Left ventricle myocardium inferior (tissue), 1 donor: ENCODE measurements at places on chromosomes 6 and 20.
A peak's percentile ranks its signal among the peaks of the same experiment; 100 is the strongest.

DNA sequence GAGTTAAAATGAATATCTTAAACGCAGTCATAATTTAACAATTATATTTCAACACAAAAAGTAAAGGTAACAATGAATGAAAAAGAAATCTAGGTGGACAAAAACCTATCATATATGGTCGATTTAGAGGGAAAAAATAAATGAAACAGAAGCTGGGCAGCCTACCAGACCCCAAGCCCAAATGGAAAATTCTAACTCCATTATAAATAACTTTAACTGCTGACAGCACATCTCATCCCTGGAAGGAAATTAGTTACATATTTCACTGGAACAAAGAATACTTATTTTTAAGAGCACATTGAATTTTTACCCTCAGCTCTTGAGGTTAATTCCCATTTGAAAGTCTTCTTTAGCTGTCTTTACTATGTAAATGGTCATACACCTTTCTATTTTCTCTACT lies 39.1 kb downstream of the COL12A1 start:
- no peak for DNase-seq

- DNase-seq, result no peak
Observed at GRCh38 chr6:10190042-10190441, 224.8 kb downstream of the TFAP2A start.

DNA sequence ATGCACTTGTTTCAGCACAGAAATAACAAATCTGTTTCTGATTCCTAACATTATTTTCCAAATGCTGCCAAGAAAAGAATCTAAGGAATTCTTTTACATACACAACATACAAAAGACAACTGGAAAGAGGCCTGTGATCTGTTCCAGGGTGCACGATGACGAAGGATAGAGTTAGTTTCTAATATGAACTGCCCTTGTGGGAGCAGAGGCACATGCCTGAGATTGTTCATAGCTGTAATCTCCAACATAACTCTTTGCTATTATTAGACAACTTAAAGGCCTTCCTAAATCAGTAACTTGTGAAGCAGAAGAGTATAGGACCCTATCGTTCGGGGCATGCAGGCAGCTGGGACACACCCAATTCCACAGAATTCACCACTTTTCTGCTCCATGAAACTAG lies 41.2 kb upstream of the NHSL1 start:
- no peak for DNase-seq

DNA sequence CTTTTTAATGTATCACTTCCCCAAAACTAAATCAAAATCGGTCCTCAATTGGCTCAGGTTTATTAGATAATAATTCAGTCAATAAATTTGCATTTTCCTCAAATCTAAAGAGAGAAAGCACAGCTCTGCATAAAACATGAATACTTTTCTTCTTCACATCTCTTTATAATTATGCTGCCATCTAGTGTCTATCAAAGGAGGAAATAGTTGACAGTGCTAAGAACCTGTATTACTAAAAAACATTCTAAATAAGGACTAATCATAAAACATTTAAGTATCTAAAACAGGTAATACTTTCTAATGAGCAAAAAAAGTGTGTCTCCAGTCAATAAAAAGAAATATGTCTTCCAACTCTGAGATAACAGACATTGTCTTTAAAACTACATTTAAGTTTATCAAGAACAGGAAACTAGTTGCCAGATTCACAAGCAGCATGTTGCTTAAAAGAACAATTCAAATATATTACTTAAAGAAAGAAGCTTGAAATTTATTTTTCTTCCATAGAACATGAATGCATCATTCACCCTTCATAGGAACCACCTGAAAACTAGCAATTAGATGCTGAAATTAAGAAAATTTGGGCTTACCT lies 56.5 kb upstream of the DST start:
- DNase-seq, result no peak

DNA sequence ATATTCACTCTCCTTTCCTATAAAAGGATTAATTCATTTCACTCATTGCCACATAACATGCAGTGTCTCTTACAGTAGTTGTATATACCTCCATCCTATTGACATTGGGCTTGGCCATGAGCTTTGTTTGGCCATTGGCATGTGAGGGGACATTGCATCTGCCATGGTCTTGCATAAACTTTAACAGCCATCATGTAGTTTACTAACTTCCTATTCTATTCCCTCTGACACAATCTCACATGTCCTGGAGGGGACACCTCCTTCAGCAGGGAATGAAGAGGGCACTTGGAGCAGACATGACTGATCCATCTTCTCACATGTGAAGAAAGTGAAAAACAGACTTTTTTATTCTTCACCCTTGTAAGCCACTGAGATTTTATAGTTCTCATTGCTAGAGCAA lies 115.5 kb upstream of the MARCKS start:
- no peak for DNase-seq

- no peak for DNase-seq
Observed at GRCh38 chr6:169801396-169802160, 50.2 kb downstream of the ERMARD start.

- no peak for DNase-seq
Observed at GRCh38 chr6:36897609-36898008, 11.9 kb downstream of the C6orf89 start.

DNA sequence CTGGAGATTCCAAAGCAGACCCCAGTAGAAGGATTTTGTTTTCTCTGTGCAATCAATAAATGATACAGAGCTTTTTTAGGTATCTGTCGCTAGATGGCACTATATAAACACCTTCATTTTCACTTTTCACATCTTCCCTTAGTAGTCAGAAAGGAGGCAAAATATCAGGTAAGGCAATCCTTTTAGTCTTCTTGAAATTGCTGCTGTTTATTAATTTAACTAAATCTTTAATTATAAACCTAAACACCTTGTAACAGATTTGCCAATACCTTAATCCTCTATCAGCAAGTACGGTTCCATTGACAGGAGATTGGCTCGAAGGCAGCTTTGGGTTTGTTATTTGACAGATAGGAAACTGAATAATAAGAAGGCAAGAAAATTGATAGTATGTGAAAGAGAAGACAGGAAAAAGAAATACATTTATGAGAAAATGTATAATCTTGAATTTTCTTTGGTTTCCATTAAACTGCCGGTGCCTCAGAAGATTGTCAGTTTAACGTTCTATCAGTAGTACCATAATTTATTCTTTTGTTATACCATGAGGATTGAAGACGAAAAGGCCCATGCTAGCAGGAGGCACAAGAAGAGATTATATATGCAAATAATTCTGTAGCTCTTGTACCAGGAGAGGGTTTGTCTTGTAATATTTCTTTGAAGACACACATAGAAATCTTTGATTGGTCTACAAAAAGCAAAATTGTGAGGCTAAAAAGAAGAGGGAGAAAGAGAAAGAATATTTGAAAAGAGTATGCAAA lies 23.5 kb upstream of the IBTK start:
- DNase-seq, result no peak

DNA sequence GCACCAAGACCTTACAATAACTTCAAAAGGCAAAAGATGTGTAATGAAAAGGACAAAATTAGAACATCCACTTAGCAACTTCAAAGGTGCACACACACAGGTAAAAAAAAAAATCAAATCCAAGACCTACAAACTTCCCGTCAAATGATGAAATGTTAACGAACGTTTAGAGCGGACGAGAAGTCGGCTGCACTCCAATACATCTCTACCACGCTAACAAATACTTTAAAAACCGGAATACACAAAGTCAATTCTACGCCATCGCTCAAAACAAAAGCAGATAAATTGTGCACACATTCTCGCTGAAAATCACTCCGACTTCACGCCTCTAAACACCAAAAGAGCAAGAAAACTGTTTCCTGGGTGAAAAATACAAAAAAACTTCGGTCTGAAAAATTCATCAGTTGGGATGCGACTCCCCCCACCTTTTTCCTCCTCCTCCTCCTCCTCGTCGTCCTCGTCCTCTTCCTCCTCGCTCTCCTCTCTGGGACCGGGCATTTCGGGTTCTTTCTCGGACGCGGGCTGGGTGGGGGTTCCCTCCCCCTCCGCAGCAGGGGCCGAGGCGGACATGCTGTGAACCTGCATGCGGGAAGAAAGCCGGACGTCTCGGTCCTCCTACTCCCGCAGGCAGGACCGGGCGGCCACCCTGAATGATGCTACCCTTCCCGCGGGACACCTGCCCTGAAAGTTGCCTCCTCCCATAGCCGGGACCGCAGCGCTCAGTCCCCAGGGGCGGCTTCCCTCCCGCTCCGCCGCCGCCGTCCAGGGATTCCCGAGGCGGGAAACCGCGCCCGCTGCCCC lies 712 bp downstream of the DEK start:
- no peak for DNase-seq

- no peak for DNase-seq
Observed at GRCh38 chr20:33162753-33163152, 5.2 kb upstream of the BPIFA2 start.

DNA sequence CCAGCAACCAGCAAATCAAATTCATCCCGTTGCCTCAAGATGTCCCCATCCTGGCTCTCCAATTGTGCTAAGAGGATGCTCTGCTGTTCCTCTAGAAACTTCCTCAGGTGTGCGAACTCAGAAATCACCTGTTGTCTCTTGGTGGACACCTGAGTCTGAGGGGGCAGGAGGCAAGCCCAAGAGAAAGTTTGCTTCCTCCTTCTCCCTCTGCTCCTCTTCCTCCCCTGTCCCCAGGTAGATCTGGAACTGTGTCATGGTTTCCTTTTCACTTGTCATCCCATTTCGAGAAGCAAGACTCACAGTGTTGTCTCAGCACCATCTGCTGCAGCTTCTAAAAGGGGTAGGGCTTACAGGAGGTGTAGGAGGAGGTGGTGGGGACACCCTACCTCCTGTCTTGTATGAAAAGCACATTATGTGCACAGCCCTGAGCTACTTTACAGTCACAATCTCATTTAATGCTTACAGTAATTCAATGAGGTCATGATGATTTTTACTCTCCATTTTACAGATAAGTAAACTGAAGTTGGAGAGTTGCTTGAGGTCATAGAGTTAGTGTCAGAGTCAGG lies 2.5 kb downstream of the TRIM10 start:
- no peak for DNase-seq

DNA sequence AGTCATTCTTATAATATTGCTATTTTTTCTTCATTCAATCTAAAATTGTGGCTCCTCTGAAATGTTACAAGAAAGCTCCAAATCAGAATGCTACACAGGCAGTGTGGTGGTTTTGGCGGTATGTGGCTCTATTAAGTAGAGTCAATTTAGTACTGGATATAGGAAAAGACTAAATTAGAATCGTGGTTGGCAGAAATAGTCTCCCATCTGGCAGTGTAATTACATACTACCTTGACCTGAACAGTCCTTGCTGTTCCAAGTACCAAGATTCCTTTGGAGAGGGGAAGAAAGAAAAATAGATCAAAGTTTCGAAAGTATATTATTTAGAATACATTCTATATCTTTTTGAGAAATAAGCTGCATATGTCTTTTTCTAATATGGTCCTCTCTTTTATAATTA lies 78.2 kb downstream of the C6orf118 start:
- no peak for DNase-seq

DNA sequence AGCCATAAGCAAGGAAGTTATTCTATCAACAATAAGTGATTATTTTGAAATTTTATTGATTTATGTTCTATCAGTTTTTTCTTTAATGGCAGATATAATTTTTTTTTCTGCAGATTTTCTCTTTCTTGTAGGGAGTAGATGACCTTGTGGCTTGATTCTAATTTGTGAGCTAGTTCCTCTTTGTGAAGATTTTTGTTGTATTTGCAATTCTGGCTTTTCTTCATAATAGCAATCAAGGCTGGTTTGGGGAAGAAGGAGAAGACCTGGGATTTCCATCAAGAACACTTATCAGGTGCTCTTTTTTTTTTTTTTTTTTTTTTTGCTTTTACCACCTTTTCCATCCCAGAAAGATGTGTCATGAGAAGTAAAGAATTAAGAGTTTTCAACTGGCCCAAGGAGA lies 324.2 kb upstream of the MAN1A1 start:
- no peak for DNase-seq

- no peak for DNase-seq
Observed at GRCh38 chr6:98828941-98829411, 5.4 kb upstream of the POU3F2 start.

DNA sequence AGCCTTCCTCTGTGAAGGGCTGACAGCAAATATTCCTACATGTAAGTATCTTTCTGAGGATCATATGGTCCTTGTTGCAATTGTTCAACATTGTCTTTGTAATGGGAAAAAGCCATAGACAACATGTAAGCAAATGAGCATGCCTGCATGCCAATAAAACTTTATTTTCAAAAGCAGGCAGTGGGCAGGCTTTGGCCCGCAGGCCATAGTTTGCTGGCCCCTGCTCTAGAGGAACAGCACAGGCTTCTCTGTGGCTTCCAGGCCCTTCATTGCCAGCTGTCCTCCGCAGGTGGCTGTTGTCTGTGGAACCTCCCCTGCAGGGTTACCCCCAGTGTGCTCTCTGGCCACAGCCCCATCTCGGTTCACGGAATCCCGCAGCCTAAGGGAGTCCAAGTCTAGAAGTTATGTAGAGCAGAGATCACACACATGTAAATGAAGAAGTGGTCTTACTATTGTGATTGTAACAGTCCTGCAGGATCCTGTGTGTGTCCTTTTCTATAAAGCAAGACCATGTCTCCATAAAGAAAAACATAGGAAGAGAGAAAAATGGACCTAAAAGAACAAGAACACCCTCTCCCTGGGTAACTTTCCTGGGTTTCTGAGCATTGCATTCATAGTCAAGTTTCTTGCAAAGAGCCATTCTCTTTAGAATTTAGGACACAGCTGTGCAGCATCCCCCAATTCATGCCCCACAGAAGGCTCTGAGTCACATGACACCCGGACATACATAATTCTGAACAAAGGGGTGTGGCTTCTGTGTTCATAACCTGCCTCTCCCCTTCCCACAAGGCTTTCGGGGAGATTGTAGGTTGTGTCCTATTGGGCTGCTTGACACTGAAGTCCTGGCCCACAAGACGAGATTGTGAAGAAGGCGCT lies 10.0 kb downstream of the UNC93A start:
- no peak for DNase-seq

DNA sequence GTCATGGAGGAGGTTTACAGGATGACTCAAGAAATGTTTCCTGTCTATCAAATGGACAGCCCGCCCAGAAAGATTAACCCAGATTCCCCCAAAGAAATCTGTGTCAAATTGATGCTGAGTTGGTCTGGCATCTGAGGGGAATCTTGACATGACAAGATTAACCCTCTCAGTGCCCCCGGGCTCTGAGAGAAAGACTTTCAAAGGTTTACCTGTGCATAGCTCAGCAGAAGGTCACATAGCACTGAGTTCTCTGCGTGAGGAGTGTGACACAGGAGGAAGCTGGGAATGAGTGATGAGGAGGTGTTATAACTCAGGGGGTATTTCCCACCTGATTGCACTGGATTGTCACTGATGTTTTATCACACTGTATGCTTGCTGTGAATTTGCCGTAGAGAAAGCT lies 601.2 kb downstream of the DHX35 start:
- no peak for DNase-seq

- no peak for DNase-seq
Observed at GRCh38 chr6:147190556-147190955, 13.7 kb upstream of the STXBP5 start.

GRCh38 chr6:94562846-94563245 lies 1014.5 kb upstream of the MANEA start:
- no peak for DNase-seq

- DNase-seq, result peak; percentile 17
Observed at GRCh38 chr20:16803965-16804792, 56.0 kb downstream of the OTOR start.

- no peak for DNase-seq
Observed at GRCh38 chr6:144467921-144468320, 182.8 kb downstream of the UTRN start.
